ENCODE measurements at places on chromosomes 5 and 9.

DNA sequence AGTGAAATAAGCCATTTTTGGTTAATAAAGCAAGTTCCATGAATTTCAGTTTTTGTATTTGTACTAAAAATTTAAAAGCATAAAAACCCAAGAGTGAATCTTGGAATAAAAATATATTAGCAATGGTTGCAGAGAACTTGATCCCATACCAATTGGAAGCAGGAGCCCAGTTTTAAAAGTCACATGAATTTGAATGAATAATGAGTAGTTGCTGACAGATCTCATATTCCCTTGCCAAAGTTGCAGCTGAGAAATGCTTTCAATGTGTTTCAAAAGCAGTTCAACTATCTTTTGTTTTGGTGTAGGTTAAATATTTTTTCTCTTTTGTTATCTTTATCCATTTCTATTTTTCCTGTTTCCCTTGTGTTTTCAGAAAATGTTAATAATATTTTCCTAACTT is 818.6 kb downstream of the CDH18 start:
- no peak for DNase-seq

DNA sequence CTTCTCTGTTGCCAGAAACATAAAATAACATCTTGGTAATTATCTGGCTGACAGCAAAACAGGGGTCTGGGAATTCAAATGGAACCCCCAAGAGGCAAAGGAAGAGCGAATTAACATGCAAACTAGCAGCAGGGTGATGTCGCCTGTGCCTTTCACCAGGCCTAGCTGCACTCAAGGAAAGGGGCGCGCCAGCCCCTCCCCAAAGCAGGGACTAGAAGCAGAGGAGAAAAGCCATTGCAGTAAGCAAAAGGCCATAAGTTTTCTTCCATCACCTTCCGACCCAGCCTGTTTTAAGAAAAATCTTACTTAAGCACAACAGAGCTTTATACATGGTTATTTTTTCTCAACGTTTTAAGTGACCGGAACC is 539 bp downstream of the POC5 start:
- peak; percentile 37 for DNase-seq

DNA sequence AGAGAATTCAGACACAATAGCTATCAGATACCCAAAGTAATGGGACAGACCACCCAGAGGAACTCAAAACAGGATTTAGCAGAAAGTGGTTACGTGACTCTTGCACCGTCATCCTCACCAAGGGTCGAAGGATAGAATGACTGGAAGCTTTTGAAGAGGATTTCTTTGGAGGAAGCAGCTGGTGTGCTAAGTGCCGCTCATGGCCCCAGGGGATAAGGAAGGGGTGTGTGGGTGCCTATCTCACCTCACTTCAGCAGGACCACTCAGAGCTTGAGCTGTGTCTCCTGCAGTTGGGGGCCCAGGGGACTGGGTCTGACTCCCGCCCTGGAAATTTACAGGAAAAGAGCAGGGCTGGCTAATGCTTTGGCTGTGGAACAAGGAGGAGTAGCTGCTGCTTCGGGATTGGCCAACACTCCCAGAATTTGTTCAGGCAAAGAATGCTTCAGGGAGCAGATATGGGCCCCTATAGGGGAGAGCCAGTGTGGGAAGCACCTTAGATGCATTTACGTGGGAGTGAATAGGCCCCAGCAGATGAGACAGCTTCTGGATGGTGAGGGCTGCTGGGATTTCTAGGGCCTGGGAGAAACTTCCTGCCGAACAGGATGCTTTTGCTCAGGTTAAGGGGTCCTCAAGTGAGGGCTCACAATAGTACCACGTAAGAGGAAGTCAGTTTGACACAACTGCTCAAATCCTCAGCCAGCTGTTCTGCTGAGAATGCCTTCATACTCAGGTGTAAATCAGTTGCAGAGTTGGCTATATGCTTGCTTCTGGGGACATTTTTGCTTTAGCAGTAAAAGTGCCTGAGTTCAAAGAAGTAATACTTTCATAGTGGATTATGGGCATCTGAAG is 29.1 kb upstream of the TOMM5 start:
- DNase-seq: peak; percentile 89

DNA sequence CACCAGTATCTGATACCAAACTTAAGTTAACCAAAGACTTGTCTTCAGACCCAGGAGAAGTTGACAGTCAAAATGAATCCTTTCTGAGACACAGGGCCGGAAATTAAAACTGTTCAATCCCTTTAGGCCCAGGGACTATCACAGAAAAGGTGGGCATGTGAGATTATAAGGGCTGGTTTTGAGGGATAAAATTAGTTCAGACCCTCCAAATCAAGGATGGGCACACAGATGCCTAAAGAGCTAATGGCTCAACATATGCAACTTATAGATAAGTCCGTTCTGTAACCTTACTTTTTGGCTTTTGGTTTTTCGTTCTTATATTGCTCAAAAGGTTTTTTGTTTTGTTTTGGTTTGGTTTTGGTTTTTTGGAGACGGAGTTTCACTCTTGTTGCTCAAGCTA is 129.6 kb upstream of the ABCA1 start:
- no peak for DNase-seq

DNA sequence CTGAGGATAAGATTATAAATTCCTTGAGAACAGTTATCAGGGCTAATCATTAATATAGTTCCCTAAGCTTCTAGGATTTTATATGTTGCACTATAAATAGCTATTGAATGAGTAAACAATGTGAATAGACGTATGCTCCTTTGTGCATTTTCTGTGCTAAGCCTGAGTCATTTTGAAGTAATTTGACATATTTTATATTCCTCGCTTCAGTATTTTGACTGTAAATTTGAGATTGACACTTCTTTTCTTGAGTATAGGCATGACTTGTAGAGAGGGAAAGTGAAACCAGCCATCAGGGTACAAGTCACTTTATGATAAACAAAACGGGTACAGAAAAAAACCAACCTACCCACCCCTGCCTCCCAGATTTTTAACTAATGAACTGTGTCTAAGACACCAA is 367.7 kb upstream of the PRR16 start:
- DNase-seq: no peak

DNA sequence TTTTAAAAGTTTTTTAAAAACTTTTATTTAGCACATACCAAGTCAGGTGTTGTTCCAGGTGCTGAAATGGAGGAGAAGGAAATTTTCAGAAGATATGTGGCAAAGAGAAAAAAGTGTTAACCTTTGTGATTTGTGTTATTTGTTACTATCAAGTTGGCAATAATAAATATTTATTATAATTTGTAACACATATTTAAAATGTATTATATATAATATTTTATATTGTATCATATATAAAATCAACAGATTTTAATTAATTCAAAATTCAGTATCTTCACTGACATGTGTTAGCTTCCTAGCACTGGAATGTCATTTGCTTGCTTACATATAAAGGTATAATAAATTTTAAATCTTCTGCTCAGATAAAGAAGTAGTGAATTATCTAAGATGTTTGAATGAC is 71.5 kb downstream of the STK32A start:
- no peak for DNase-seq

- no peak for DNase-seq
Observed at GRCh38 chr5:137752905-137753690, 1.1 kb downstream of the HNRNPA0 start.

- DNase-seq: no peak
Observed at GRCh38 chr5:133015466-133015865, 10.9 kb downstream of the ZCCHC10 start.

DNA sequence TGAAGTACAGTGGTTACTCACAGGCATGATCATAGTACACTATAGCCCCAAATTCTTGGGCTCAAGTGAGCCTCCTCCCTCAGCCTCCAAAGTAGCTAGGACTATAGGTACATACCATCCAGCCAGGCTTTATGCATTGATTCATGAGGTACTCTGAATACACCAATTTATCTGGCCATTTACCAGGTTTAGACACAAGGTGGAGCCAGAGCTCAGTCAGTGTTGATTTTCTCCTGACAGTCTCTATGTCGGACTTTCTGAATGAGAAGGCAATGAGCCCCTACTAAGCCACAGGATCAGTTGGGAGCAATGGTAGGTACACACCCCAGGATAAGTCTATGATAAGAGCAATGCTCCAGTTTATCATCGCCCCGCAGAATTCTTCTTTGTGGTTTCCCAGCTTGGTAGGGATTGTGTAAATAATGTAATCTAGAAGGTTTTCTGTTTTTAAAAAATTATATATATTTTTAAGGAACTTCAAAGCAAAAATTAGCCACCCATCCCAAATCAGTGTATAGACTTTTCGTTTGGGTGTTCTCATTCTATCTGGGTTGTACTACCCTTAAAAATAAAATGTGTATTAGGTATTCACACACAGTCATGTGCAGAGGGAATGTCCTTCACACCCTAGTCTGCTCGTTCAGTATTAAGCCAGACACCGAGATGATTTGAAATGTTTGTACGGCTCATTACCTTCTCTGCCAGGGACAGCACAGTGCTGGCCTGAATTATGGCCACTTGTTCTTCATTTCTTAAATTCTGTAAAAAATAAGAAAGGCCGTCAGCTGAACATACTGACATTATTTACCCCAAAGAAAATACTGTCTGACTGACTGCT is 118.4 kb upstream of the DPYSL3 start:
- DNase-seq: peak; percentile 50

GRCh38 chr5:107704681-107705401 is 34.1 kb upstream of the EFNA5 start:
- DNase-seq: peak; percentile 3

GRCh38 chr9:76800901-76801300 is 36.7 kb downstream of the PCA3 start:
- DNase-seq: no peak

DNA sequence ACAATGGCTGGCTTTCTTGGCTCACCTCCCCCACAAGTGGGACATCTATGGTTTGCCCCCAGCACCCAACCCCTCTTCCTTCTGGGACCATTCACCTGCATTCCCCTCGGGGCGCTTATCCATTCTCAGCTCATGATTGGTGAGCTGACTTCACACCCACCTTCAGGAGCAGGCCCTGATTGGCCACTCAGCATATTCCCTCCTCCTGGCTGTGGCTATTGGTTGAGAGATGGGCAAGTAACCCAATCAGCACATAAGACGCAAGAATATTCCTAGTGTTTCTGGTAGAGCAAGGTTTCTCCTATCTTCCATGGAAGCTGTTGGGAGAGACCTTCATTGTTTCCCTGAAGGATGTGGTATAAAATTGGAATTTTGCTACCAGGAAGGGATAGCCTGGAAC is 22.7 kb upstream of the UNC5A start:
- no peak for DNase-seq

DNA sequence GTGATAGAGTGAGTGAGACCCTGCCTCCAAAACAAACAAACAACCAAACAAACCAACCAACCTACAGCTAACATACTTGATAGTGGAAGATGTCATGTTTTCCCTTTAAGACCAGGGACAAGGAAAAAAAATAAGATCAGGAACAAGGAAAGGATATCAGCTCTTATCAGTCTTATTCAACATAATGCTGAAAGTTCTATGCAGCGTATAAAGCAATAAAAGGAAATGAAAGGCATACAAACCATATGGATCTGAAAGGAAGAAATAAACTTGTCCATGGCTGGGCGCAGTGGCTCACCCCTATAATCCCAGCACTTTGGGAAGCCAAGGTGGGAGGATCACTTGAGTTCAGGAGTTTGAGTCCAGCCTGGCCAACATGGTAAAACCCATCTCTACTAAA is 23.5 kb upstream of the SPIN1 start:
- no peak for DNase-seq

GRCh38 chr5:96595300-96596090 is 66.7 kb upstream of the CAST start:
- DNase-seq: no peak

DNA sequence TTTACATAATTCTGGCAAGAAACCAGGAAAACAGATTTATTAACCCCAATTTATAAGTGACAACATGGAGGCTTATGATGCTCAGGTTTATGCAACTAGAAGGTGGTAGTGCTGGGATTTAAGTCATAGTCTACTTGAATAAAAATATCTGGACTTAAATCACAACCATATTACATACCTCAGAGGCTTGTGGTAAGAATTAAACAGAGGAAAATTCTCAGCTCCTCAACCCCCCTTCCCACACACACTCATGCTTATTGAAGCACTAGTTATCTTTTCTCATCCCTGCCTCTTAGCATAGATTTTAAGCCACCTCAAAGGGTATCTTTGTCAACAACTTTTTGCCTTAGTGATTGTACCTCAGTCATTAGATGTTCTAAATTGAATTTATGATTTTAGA is 731.0 kb downstream of the PRELID2 start:
- no peak for DNase-seq

- DNase-seq: no peak
Observed at GRCh38 chr9:132341177-132341840, 13.5 kb downstream of the SETX start.

DNA sequence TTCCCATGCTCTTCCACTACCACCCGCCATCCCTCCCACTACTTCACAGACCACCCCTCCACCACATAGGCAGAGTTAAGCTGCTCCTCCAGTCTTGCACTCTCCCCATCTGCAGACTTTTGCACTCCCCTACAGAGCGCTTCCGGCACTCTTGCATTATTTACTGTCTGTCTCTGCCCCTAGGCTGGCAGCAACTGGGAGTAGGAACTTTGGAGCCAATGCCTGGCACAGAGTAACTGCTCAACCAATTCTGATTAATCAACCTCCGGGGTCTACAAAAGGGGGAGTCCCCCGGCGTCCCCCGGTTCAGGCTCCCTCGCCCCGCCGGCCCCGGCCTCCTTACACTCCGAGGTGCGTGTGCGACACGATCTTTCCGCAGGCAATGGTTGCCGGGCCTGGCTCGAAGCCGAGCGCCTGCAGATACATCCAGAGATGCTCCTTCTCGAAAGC is 498 bp downstream of the HAUS6 start:
- DNase-seq: peak; percentile 55

DNA sequence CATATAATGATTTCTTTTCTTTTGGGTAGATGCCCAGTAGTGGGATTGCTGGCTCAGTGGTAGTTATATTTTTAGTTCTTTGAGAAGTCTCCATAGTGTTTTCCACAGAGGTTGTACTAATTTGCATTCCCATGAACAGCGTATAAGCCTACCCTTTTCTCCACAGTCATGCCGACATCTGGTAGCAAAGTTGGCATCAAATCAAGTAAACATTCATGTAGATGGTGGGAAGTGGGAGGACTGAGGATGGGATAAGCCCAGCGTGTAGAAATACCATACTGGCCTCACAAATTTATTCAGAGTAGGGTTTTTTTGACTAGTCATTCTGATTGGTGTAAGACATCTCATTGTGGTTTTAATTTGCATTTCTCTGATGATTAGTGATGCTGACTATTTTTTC is 115.4 kb downstream of the EGFLAM start:
- DNase-seq: no peak

DNA sequence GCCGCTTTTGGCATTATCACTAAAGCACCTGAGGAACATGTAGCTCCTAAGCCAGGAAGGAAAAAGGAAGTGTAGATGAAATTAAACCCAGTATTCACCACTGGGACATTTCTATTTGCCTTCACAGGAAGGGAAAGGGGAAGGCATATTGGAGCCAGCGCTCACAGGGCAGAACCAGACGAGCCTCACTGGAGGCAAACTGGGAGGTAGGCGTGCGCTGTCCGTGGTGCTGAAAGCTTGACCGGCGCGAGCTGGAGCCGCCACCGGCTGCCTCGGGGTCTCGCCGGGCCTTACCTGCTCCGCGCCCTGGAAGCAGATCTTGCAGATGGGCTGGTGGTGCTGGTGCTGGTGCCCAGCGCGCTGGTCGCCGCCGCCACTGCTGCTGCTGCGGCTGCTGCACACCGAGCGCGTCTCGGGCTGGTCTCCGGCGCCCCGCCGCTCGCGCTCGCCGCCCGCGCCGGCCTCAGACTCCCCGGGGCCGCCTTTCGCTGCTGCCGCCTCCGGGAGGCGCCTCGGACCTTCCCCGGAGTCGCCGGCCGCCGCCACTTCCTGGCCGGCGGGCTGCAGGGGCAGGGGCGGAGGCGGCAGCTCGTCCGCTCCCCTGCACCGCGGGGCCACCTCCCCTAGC is 732 bp downstream of the MARCHF11 start:
- DNase-seq: peak; percentile 59

- no peak for DNase-seq
Observed at GRCh38 chr5:52804981-52805380, 17.3 kb downstream of the ITGA1 start.

Measured in NCI-H524 (cell line).